Naive thymus-derived CD4-positive, alpha-beta T cell (primary cell): ENCODE measurements at places on chromosomes 2 and 18.

DNA sequence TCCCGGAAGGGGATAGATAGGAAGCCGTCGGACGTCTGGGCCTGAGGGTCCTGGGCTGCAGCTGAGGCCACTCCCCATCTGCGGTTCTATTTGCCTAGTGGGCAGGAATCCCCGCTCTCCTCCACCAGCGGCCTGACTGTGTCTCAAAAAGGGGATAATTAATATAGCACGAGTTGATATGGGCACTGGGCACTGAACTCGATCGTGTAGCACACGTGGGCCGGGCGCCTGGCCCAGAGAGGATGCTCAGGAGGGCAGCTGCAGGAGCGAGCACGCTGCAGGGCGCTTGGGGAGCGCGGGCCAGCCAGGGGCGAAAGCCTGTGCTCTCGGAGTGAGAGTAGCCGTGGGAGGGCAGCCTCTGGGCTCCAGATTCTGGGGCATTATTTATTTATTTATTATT is 8.8 kb upstream of the GBX2 start:
- no peak for DNase-seq

- no peak for DNase-seq
Observed at GRCh38 chr2:63741884-63742579, 99.7 kb upstream of the UGP2 start.

GRCh38 chr2:123500346-123500745 is 524.7 kb upstream of the CNTNAP5 start:
- DNase-seq: no peak

DNA sequence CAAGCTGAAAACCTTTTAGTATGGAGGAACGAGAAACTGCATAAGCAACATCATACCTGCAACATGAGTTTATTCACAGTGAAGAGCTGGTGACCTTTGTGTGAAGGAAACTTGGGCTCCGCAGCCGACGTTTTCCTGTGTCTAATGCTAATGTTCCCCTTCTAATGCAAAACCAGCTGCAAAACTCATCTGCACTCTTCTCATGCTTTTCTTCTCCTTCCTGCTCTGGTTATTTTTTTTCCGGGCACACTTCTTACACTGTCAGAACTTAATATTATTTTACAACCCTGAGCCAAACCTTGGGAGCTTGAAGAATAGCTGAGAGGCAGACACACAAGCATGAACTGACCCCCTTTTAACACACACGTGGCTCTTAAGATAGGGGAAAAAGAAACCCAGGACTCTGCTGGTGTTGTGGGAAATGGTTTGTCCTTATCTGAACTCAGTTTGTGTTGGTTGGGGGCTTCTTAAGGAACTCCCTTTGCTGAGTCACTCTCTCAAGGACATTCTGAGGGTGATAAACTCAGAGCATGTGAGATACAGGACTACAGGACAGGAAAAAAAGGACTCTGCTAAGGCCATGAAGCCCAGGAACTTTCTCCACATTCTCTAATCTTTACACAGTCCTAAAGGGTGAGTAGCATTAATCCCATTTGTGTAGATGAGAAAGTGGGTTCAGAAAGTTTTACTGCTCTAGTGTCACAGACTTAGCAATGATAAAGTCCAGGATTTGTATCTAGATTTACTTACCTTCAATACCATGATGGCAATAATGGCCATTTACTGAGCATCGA is 439.3 kb upstream of the TRIB2 start:
- DNase-seq: no peak
